Right hindlimb (tissue), 1 donor: ENCODE measurements at places on chromosomes 2 and 18.

DNA sequence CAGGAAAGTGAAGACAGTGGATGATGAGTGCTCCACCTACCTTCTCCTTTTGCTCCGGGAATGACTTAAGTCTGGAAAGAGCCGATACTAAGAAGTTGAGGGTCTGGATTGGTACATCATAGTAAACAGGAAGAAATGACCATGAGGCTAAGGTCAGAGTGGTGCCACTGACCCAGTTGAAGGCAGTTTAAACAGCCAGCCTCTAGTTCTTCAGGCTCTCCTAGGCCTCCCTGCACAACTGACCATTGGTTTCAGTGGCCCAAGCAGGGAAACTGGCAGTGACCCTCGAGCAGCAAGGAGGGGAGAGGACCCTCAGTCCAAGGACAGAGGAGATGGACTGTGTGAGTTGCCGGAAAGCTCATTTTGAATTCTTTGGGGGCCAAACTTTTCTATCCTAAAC is 119.1 kb downstream of the MAP4K4 start:
- DNase-seq = no peak

- DNase-seq = no peak
These were observed 454.5 kb downstream of the XIRP2 start for GRCh38 chr2:167342769-167343168.

DNA sequence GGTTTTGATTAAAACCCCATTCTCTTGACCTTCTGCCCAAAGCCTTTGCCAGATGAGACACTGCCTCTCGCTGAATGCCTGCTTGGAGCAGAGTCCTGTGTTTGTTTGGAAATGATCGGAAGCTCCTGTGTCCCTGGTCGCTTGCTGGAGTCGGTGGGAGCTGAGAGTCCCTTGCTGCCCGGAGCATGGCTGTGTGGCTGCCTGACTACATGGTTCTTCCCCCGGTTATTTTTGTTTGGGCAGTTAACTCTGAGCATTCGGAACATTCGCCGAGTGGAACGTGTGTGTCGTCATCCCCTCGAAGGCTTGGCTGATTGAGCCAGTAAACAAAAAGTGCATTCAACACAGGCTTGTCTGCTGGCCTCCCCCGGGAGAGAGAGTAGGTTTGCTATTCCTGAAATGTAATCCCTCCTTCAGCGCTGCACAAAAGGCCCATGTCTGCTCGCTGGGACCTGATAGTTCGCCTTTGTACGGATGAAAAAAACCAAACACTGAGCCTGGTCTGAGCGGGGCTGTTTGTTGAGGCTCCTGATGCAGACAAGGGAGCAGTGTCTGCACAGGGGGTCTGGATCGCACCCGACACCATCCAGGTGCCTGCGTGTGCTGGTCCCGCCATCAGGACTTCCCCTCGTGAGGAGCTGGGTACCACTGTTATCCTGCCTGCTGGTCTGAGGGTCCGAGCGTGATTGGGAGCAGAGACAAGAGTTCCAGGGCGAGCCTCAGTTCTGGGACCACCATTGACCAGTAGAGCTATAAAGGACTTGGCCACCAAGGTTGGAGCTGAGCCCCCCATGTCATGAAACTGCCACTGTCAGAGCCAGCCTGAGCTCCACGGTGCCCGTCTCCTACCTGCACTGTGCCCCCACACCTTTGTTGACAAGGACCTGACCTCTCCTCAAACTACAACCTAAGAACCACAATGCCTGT is 83.8 kb downstream of the AGAP1 start:
- peak; percentile 76 for DNase-seq

GRCh38 chr2:234960175-234961088 is 8.6 kb downstream of the SH3BP4 start:
- DNase-seq = no peak

GRCh38 chr18:28689588-28689987 is 512.7 kb upstream of the CDH2 start:
- no peak for DNase-seq

- peak; percentile 77 for DNase-seq
These were observed 164.0 kb downstream of the RDH14 start for GRCh38 chr2:18396329-18397010.

DNA sequence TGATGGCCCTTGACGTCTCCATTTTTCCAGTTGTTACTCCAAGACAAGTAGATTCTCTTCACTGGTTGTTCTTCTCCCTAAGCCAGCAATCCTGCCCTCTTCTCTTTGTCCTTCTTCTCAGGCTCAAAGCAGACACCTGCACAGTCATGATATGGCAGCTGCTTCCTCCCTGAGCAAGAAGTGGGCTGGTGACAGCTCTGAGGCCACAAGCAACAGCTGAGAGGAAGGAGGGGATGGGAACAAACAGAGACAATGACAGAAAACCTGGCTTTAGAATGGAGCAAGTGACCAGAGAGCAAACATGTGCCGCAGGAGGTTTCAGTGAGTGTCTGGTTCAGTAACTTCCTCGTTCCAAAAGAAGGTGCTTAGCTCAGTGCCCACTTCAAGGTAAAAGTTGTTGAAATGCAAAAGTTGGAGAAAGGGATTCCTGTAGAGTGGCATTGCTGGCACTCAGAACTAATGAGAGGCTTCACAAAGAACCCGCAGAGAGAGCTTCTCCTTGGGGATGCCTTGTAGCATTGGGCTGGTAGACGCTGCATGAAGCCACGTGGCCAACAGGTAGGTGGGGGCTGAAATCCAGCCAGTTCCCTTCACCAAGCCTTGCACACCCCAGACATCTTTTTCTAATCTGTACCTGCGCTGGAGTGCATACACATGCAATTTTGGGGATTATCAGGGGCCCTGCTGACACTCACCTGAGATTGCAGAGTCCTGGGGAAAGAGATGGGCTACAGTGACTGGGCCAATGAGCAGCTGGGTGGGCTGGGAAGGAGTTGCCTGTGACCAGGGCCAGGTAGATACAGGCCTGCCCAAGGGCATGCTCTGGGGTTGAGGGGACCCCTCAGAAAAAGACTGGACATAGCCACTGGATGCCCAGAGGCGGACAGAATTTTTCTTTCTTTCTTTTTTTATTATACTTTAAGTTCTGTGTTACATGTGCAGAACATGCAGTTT is 153.3 kb upstream of the RAB12 start:
- no peak for DNase-seq

GRCh38 chr2:149904352-149905175 is 317.0 kb upstream of the MMADHC start:
- DNase-seq = no peak

DNA sequence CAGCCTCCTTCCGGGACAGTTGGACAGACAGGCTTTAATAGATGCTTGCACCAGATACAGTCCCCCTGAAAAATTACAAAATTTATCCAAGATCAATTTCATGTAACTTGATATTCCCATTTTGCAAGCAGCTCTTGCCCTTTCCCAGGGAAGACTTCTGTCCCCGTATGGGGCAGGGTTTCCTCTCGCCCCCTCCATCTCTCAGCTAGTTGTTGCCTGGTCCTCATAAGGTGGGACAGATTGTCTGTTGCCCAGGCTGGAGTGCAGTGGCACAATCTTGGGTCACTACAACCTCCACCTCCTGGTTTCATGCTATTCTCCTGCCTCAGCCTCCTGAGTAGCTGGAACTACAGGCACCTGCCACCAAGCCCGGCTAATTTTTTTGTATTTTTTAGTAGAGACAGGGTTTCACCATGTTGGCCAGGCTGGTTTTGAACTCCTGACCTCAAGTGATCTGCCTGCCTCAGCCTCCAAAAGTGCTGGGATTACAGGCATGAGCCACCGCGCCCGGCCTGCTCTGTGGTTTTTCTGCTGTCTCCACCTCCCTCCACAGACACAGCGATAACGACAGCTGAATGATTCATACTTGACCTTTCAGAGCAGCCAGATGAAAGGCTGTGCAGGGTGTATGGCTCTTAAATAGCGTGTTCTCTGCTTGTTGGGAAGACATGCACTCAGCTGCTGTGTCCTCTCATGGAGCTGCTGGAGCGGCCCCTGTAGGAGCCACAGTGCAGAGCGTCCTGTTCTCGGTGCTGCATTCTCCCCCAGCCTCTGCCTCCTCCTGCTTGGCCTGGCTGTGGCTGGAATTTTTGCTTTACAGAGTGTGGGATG is 61.4 kb downstream of the TTC39C start:
- DNase-seq = peak; percentile 51

DNA sequence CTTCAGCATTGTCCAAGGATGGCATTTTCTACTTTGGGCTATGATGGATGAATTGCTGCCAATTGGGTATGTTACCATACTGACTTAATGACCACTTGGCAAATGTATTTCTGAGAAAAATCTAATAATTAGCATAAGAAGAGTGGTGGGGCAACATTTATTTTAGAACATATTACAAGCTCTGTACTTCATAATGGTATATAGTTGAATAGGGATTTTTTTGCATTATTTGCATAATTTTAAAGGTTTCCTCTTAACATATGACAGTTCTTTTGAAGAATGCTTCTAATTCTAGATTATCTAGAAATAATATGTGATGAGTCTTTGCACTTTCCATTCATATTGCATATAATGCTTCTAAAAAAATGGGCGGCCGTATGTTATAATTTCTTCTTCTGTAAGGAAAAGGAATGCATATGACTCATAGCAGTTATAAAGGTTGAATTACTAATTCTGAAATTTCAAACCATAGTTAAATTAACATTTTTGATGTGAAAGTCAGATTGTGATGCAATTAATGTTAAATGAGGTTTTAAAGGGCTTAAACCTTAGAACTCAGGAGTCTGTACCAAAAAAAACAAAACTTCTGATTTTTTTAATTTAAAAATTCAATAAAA is 1652.3 kb upstream of the SLC39A10 start:
- no peak for DNase-seq

DNA sequence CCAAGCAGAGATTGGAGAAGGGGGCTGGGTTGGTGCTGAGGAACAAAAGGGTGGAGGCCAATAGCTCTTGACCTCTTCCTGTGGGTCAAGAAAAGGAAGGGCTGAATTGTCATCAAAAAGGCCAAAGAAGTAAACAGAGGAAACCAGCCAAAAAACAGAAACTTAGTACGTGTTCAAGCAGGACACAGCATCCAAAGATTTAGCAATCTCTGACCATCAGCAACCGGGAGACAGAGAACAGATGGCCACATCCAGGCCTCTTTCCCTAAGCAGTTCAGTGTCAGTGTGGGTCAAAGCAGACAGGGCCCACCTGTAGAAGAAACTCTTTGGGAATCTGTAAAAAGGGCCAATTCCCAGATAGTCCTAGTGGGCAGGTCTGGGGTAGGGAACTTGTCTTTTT is 2.9 kb downstream of the DNPEP start:
- DNase-seq = peak; percentile 4

GRCh38 chr2:238943338-238944067 is 95.6 kb downstream of the TWIST2 start:
- DNase-seq = no peak

GRCh38 chr2:112110966-112111365 is 27.2 kb upstream of the FBLN7 start:
- no peak for DNase-seq

GRCh38 chr2:224570328-224570993 is 14.7 kb downstream of the CUL3 start:
- peak; percentile 46 for DNase-seq

- no peak for DNase-seq
These were observed 365.7 kb downstream of the ZEB2 start for GRCh38 chr2:144154205-144154604.

DNA sequence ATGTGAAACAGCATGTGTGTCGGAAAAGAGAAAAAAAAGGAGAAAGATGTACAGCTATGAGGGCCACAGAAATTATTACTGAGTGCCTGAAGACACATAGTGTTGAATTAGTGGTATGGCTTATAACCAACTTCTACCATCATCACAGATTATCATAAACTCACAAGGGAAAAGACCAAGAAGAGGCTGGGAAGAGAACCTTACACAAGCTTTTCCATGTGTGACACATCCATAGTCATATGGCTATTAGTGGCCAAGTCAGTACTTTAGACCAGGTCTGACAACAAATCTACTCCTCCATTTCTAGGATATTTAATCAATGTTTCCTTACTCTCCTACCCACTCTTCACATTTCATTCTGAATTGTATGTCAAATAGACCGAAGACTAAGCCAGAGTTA is 3.5 kb upstream of the GALNT5 start:
- DNase-seq = no peak

GRCh38 chr2:241774419-241775222 is 2.0 kb upstream of the GAL3ST2 start:
- DNase-seq = no peak

GRCh38 chr2:25078170-25079049 is 36.5 kb downstream of the EFR3B start:
- DNase-seq = no peak

GRCh38 chr18:36298126-36298741 is 721 bp downstream of the FHOD3 start:
- peak; percentile 45 for DNase-seq

DNA sequence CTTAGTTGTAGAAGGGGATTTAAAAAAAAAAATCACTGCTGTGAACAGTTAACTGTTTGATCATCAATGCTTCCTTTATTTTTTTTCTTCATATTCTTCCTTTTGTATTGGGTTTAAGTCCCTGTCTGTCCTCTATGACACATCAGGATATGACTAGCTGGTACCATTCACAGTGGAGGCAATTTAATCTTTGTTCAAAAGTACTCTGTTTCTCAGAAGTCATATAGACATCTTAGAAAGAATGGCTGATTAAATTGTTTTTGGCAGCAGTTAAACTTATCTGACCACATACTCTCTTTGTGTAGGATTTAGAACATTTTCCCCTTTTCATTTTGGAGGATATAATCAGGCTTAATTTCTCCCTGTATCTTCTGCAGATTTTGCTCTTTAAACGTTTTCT is 807.8 kb upstream of the CDH2 start:
- DNase-seq = no peak

DNA sequence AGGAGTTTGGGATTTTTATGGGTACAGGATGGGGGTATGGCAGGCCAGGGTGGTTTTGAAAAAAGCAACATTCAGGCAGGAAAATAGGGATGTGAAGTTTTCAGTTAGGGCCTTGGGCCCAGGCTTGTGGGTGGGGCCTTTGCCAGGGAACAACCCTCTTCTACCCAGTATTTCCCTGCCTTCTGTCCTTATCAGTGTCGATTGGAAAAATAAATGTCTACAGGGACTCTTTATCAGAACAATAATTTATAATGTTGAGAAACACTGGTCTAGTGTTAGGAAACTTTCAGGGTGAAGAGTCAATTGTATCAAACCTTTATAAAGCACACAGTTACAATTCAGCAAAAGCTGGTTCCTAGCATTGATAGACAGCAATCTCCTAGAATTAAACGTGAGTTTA is 214.1 kb upstream of the NABP1 start:
- no peak for DNase-seq

DNA sequence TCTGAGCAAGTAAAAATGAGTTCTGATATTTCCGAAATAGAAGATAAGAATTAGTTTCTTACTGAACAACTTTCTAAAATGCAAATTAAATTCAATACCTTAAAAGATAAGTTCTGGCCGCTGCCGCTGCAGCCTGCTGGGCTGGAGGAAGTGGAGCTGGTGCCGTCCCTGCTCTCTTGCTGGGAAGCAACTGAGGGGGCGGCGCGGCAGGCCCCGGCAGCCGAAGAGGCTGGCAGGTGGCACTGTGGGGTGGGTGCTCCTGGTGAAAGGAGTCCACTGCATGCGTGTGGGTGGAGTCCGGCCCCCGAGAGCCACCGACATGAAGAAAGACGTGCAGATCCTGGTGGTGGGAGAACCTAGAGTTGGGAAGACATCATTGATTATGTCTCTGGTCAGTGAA is 89.5 kb upstream of the ZNF519 start:
- DNase-seq = no peak

- peak; percentile 84 for DNase-seq
These were observed 100.3 kb downstream of the TTC32 start for GRCh38 chr2:19801367-19802080.

- no peak for DNase-seq
These were observed 58.3 kb downstream of the CIB4 start for GRCh38 chr2:26582890-26583289.
